RWPE1 (cell line): ENCODE measurements at places on chromosomes 3 and 15.

- no peak for DNase-seq
These were observed 246.4 kb upstream of the LRIG1 start for GRCh38 chr3:66747261-66747660.

GRCh38 chr15:66497502-66498455 lies at the start of gene SNAPC5:
SNAPC5 (minus strand) TSS chr15:66497762; CDS start chr15:66497731, 31 bp downstream.
- DNase-seq: peak; percentile 90

- peak; percentile 93 for DNase-seq
These were observed 18.8 kb downstream of the BCL2L10 start for GRCh38 chr15:52093539-52094510.

- peak; percentile 20 for DNase-seq
These were observed 1.9 kb downstream of the VGLL4 start for GRCh38 chr3:11641683-11642430.
